ENCODE measurements at places on chromosomes 5 and 9.

- no peak for DNase-seq
Measured at GRCh38 chr5:158380661-158381060, 521.7 kb upstream of the CLINT1 start.

- no peak for DNase-seq
Measured at GRCh38 chr5:82109013-82109412, 137.2 kb downstream of the ATG10 start.

DNA sequence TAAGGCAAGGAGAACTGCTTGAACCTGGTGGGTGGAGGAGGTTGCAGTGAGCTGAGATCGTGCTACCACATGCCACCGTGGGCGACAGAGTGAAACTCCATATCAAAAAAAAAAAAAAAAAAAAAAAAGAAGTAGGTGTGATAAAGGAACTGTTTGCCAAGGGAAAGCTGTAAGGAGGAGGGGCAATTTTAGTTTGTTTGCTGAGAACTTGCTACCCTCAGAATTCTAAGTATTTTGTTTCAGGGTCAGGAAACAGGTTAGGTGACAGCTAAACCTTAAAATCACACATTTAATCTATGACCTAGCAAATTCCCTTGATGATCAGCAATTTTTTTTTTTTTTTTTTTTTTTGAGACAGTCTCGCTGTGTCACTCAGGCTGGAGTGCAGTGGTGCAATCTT is 7.2 kb upstream of the ARRDC3 start:
- DNase-seq: no peak

GRCh38 chr9:79574136-79574535 is 2.4 kb downstream of the TLE4 start:
- DNase-seq: no peak

GRCh38 chr5:174549254-174549653 is 175.1 kb upstream of the MSX2 start:
- DNase-seq: no peak

GRCh38 chr5:90570034-90570433 is 11.4 kb downstream of the ADGRV1 start:
- DNase-seq: no peak

- no peak for DNase-seq
Measured at GRCh38 chr9:25570802-25571201, 107.4 kb downstream of the TUSC1 start.

DNA sequence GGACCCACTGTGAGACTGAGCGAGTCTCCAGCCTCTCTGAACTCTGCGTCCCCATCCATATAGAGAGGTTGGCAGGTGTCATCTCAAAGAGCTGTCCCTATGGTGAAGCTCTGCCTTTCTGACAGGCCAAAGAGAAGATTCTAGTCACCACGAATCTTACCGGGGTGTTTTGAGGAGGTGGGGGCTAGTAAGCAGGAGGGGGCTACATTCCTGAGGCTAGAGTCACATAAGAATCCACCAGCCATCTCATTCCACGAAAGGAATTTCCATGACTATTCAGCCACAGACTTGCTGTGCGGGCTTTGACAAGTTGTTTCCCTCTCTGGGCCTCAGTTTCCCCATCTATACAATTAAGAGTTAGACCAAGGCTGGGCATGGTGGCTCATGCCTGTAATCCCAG is 16.3 kb downstream of the PDGFRB start:
- no peak for DNase-seq

Data from right renal cortex interstitium (tissue), 3 donors.